ENCODE measurements at places on chromosomes 1 and 21. TPM values are rescaled to one million over a fixed set of nuclear protein-coding genes. Genes with fewer than 3 reads are reported as not detected.

The SPRR1B gene
- total RNA-seq = not detected

The KRTAP19-1 gene
- total RNA-seq = not detected

The LCA5L gene
- total RNA-seq = 0.65 TPM

The CFAP57 gene
- 0.45 TPM for total RNA-seq

The SRM gene
- 9.1 TPM for total RNA-seq

The GRHL3 gene
- total RNA-seq = not detected

The OXCT2 gene
- 0.99 TPM for total RNA-seq
